ENCODE measurements at places on chromosomes 11 and 22.

DNA sequence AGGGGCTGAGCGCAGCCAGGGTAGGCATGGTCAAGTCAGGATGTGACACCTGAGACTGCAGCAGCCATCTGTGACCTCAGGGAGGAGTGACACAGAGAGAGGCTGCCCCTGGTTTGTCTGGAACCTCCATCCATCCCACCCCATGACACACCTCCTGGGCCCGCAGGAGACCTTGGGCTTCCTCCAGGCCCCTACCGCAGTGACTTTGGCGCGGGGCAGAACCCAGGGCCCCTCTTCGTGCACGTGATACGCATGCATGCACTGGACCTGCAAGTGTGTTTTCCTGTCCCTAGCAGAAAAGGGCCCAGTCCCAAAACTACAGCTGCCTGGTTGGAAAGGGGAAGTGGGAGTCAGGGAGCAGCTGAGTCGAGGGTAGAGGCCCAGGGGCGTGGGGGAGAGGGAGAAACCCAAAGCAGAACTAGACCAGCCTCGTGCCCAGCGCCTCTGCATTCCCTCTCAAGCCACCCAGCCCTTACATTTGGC, 7.9 kb upstream of the CYTH4 start:
- no peak for DNase-seq

DNA sequence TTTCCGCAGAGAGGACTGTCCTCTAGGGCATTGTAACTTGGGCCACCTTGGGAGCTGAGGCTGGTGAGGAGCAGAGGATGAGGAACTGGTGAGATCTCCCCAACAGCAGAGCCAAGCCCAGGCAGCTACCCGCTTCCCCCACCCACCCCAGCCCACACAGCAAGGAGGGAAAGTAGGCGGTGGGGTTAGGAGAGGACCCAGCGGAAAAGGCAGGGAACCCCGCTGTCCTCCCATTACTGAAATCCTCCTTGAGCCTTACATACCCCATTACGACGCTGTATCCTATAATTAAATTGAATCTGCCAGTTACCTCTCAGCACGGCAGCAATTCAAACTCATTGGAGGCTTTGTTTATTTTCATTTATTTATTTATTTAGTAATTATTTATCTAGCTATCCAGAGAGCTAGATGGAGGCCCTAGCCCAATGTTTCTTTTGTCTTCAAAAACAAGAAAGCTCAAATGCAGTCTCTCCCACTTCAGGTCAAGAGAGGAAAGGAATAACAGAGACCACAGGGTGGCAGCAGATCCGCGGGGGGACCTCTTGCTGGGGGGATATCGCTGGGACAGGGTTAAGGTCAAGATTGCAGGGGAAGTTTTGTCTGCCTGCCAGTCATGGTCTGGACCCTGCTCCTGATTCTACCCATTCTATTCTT, 218.0 kb downstream of the ST3GAL4 start:
- DNase-seq, result no peak

DNA sequence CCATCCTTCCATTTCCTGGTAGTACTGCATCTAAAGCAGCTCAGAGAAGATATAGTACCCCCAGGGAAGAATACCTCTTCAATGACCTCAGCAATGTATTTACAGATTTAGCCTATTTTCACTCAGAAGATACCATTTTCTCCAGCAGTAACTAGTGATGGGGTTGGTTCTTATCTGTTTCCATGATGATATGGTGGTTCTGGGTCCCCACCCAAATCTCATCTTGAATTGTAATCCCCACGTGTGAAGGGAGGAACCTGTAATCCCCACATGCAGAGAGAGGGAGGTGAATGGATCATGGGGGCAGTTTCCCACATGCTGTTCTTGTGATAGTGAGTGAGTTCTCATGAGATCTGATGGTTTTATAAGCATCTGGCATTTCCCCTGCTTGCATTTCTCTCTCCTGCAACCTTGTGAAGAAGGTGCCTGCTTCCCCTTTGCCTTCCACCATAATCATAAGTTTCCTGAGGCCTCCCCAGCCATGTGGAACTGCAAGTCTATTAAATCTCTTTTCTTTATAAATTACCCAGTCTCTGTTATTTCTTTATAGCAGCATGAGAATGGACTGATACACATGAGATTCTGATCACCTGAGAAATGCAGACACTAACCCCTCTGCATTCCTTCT, 139.2 kb downstream of the CCDC81 start:
- DNase-seq, result no peak

GRCh38 chr11:62671236-62671607, 251 bp upstream of the UQCC3 start:
- DNase-seq, result no peak

GRCh38 chr11:7449841-7450214, 35.5 kb upstream of the OLFML1 start:
- DNase-seq, result no peak

DNA sequence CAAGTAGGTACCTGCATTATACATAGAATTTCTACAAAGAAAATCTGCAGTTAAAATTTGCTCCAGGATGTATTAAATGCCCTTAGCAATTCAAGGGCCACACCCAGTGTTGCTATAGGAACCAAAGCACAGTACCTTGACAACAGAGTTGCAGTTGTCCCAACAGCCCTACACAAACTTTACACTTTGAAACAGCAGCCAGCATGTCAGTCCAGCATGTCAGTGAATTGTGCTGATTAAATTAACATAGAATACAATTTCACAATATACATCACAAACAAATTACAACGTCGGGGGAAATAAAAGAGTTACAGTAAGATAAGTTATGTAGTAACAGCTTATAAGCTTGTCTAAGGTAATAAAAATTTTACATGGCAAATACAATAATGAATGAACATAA, 389.2 kb downstream of the SOX6 start:
- no peak for DNase-seq

DNA sequence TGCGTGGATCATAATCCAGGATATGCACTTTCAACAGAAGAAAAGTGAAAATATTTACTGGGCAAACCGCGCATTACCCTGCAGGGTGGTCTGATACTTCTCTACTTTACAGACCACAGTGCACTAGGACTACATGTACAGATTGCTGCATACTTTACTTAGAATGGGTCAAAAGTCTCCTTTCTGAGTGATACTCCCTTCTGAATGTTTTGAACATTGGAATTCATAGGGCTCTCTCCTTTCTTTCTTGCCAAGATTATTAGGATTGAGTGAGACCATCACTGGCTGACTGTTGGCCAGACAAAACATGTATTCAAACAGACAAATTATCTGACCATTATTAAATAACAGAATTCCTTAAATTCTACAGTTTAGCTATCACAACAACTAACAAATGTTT, 6.6 kb upstream of the FIBIN start:
- DNase-seq, result no peak

GRCh38 chr11:35968386-35969088, 24.7 kb downstream of the LDLRAD3 start:
- no peak for DNase-seq

DNA sequence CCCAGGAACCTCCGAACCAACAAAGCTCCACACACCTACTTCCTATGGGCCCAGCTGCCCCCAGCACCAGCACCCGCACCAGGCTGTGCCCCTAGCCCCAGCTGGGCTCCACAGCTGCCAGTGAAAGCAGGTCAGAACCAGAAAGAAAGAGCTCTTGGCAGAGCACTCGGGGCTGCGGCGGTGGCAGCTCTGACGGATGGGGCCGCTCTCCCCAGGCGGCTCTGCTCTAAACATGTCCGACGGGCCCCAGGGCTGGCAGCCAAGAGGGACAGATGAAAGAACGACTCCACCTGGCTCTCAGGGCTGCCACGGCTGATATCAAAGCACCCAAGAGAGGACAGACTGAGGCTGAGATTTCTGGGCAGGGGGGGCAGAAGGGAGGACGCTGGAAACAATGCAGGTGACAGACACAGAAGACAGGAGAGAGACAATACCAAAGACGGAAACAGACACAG, 25.7 kb downstream of the LRFN4 start:
- DNase-seq, result no peak

- DNase-seq, result no peak
These were observed 25.1 kb upstream of the GUCY1A2 start for GRCh38 chr11:107043242-107044006.

DNA sequence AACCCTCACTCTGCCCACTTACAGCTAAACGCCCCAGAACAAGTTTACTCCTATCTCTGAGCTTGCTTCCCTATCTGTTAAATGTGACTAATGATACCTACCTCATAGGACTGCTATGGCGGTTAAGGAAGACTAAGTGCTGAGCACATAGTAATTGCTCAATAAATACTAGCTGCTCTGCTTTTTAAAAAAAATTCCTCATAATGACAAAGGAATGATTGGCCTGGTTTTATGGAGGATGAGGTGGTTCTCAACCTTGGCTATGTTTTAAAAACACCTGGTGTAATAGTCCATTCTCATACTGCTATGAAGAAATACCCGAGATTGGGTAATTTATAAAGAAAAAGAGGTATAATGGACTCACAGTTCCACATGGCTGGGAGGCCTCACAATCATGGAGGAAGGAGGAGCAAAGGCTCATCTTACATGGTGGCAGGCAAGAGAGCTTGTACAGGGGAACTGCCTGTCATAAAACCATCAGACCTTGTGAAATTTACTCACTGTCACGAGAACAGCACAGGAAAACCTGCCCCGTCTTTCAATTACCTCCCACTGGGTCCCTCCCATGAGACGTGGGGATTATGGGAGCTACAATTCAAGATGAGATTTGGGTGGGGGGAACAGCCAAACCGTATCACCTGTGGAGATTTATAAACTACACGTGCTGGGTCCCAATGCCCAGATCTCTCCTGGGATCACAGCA, 127.2 kb upstream of the SYT13 start:
- no peak for DNase-seq

DNA sequence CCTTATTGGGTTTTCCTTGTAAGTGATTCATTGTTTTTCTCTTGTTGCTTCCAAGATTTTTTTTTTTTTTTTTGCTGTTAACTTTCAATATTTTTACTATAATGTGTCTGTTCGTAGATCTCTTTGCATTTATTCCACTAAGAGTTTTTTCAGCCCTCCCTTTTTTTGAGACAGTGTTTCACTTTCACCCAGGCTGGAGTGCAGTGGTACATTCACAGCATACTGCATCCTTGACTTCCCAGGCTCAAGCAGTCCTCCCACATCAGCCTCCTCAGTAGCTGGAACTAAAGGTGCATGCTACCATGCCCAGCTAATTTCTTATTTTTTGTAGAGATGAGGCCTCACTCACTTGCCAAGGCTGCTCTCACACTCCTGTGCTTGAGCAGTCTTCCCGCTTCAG, 1282.0 kb upstream of the CNTN5 start:
- no peak for DNase-seq

GRCh38 chr22:44622147-44622427, 79.9 kb upstream of the PRR5 start:
- DNase-seq, result peak; percentile 58

GRCh38 chr11:73140213-73141030, 1.7 kb downstream of the FCHSD2 start:
- peak; percentile 46 for DNase-seq

- no peak for DNase-seq
These were observed 11.5 kb upstream of the ZC3H12C start for GRCh38 chr11:110081462-110082376.

DNA sequence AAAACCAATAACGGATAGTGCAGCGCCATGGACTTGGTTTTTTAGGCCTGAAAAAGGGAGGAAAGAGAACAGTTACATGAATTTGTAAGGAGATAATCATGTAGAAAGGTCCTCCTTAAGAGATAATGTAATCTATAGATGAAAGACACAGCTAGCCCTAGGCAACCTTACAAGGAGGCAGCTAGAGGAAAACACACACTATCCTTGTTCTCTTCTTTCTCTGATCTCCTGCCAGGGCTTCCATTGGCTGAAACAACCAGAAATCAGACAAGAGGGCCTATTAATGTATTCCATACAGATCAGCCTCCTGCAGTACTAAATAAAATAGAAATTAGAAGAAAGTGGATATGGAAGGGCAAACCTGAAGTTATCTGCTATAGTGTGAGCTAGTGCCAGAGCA, 53.0 kb downstream of the KCNA4 start:
- DNase-seq, result no peak

- DNase-seq, result no peak
These were observed 55.0 kb downstream of the MYH9 start for GRCh38 chr22:36332623-36333332.

DNA sequence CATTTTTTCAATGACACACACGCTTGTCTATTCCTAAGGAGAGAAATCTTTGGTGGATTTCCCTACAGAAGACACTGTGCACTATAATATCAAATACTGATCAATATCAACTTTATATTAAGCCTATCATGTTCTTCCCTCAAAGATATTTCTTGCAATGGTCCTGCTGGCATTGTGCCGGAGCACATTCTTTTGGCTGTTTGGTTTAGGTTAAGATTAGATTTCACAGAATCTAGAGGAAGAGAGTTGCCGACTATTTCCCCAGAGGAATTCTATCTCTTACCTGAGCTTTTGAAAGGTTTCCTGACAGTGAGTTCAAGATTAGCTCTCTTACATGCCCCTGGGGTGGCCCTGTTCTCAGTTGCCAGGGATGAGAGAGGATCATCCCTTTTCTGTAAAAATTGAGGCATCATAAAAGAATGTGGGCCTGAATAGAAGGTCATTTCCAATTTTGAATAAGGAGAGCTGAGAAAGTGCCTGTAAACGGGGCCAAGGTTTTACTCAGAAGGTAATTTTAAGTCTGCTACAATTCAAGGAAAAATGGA, 180.6 kb upstream of the ARHGAP20 start:
- DNase-seq, result no peak

DNA sequence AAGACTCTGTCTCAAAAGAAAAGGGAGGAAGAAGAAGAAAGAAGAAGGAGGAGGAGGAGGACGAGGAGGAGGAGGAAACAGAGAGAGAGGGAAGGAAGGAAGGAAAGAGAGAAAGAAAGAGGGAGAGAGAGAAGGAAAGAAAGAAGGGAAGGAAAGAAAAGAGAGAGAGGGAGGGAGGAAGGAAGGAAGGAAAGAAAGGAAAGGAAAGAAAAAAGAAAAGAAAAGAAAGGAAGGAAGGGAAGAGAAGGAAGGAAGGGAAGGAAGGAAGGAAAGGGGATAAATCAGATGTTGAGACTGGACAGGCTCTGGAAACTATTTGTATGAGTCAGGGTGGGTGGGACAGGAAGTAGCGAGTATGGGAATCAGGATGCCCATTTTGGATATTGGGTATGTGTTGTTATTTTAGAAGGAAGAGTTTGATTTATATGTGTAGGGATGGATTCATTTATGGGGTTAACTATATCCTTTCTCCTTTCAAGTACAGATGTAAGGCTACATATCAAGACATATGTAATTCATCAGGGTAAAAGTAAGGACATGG, 6.0 kb upstream of the RPL3 start:
- DNase-seq, result no peak

GRCh38 chr22:20396639-20397038, 2.7 kb downstream of the ZNF74 start:
- DNase-seq, result no peak

- DNase-seq, result no peak
These were observed 24.3 kb downstream of the FAM83F start for GRCh38 chr22:40019100-40019499.

DNA sequence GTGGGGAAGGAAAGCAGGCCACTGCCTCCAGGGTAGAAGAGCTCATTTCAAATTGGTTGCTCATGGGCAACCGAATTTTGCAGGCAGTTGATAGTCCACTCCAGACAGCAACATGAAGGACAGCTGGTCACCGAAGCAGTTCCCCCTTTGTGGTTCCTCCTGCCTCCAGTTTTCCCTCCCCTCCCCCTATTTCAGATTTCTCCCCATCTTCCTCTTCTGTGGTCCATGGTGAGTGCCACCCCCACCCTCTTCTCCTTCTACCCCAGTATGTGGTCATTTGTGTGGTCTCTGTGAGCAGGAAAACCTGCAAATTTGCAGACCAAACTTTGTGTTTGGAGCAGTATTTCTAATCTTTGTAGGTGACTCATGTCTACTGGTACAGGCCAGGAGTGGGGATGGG, 38.2 kb upstream of the PAK1 start:
- no peak for DNase-seq
